NCI-H1694 (cell line): ENCODE measurements at places on chromosomes 5 and 9.
A peak's percentile ranks its signal among the peaks of the same experiment; 100 is the strongest.

DNA sequence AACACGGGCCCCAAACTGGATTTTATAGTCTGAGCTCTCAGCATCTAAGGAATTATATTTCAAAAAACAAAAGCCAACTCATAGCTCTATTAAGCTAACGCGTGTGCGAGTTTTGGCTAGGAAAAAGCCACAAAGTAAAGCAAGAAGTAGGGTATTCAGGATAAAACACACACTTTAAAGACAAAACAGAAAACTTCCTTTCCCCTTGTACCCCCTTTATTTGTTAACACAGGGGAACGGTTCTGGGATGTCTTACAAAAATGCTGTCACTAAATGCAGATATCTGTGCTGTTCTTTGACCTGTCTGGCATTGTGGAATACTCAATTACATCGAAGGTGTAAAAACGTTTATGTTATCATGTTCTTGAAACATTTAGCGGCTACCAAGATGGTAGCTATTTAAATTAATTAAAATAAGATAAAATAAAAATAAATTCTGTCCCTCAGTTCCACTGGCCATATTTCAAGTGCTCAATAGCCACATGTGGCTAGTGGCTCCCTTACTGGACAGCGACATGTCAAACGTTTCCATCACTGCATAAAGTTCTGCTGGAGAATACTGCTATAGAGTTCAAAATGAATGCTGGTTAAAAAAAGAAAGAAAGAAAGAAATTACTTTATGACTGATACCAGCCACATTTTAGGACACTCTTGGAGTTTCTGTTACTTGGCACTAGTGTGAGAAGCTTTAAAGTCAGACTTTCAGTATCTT lies 7.2 kb upstream of the MEF2C start:
- DNase-seq, result no peak

DNA sequence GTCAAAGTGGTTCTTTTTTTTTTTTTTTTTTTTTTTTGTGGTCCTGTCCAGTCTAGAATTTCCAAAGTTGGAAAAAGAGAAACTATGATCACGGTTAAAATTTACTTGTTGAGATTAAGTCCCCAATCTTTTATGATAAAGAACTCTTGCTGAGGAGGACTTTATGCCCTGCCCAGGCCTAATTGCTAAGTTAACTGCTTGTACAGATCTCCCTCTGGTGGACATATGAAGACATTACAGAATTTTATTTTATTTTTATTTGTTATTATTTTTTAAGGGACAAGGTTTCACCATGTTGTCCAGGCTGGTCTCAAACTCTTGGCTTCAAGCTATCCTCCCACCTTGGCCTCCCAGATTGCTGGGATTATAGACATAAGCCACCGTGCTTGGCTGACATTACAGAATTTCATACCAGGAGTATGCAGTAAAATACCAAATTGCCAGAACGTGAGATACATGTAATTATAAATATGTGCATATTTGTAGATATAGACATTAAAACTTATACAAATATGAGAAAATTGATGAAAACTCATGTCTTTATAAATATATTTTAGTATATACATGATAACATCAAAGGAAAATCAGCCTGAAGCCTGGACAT lies 91.2 kb downstream of the RFK start:
- DNase-seq, result peak; percentile 10

DNA sequence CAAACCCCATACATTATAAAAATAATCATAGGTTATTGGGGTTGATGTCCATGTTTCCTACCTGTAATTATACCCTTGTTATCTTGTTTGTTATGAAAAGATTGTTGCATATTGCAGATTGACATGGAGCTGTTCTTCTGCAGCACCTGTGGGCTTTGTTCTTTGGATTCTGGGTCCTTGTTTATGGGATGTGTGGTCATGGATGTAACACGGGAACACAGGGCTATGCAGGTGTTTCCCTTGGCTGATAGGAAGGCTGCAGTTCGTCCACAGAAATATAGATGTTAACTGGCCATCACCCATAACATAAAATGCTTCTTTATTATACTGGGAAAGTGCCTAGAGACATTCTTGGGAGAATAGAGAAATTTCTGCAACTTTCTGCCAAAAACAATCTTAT lies 77.9 kb downstream of the FBXL7 start:
- no peak for DNase-seq

GRCh38 chr9:69276775-69277174 lies 48.2 kb upstream of the ENTREP1 start:
- DNase-seq, result no peak

DNA sequence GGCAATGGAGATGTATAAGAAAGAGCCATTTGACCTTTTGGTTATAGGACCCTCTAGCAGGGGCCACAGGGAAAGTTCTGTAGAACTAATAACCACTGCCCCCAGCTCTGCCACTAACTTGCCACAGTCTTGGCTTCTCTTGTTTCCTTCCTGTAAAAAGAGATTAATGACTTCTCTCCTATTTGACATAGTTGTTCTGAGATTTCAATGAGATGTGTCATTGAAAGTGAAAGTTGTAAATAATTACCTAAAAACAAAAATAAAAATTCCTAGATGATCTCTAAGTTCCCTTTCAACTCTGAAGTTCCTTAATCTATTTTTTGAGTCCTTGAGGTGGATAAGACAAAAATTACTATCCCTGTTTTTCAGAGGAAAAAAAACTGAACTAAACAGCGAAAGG lies 1.4 kb upstream of the KIF12 start:
- DNase-seq, result no peak

GRCh38 chr5:92402956-92403702 lies 1020.0 kb upstream of the ARRDC3 start:
- DNase-seq, result peak; percentile 47

DNA sequence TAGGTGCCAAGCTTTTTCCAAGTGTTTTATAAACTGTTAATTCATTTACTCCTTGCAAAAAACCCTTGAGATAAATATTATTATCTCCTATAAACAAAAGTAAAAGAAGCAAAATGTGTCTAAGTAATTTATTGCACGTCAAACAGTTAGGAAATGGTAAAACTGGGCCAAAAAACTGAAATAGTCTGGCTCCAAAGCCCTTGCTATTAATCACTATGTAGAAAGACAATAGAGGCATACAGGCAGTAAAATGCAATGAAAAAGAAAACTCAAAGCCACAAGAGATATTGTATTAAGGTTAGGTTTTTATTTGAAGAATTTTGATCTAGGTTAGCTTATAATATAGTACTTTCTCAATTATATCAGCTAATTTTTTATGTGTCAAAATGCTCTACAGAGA lies 457.7 kb downstream of the ANXA1 start:
- DNase-seq, result no peak

DNA sequence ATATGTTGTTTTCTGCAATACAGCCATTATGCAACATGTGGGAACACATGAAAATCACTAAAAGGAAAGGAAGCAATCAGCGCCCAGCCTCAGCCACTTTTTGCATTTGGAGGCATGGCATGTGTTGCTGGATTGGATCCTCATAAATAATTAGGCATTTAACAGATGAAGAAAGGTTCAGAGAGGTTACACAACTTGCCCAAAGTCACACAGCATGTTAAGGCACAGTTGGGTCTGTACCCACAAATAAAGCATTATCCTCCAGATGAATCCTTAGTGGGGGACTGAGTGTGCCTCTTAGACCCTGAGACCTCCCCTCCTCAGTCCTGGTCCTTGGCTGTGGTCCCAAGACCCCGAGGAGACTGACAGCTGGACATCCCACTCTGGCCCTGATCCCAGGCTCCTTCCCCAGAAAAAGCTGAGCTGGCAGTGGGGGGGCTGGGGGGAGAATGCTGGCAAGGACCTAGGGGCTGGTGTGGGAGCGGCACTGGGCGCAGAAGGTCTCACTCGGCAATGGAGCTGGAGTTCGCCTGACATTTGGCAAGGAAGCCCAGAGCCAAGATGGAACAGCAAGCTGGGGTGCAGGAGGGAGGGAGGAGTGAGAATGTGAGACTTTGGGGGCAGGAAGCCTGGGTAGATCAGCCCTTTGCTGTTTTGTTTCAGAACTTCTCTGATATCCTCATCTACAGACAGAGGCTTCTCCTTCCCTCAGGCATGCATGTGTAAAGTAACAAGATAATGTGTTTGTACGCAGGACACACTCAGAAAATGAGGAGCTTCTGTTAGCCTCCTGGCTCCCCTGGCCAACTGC lies 6.9 kb upstream of the AKNA start:
- DNase-seq, result no peak

DNA sequence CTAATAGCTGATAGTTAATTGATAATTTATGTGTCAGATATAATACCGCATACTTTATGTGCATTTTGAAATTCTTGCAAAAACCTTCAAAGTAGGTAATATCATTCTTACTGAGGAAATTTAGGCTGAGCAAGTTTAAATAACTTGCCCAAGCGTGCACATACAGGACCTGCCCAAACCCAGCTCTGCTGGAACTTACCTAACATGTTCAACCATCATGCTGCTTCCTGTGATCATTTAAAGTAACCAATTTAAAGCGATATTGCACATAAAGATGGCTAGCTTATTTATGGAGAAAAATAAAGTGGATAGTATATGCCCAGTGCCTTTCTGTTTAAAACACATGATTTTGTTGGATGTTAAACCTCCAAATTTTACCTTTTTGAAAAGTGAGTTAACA lies 4.3 kb downstream of the FAM174A start:
- no peak for DNase-seq

DNA sequence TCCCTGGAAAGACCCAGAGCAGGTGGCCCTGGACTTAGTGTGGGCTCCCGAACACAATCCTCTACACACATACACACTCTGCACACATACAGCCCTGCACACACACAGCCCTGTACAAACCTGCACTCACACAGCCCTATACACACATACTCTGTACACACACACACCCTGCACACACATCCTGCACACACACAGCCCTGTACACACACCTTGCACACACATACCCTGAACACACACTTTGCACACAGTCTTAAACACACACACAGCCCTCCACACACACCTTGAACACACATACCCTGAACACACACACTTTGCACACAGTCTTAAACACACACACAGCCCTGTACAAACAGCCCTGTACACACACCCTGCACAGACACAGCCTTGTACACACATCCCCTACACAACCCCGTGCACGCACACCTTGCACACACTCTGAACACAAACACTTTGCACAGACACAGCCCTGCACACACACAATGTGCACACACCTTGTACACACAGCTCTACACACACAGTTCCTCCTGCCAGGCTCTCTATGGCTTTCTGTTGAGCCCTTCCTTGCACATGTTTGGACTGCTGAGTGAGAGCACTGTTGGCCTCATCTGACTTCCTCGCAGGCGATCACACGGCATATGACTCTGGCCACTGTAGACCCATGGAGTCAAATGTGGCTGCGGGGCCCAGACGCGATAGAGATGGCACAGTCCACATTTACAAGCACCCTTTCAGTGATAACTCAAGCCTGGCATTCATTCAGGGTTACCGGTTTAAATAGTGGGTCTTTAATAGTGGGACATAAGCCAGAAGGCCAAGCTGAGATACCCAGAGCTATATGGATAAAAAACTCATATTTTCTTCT lies 245.7 kb upstream of the IRX1 start:
- no peak for DNase-seq

- DNase-seq, result no peak
Observed at GRCh38 chr5:3598769-3599211, 3.2 kb downstream of the IRX1 start.

DNA sequence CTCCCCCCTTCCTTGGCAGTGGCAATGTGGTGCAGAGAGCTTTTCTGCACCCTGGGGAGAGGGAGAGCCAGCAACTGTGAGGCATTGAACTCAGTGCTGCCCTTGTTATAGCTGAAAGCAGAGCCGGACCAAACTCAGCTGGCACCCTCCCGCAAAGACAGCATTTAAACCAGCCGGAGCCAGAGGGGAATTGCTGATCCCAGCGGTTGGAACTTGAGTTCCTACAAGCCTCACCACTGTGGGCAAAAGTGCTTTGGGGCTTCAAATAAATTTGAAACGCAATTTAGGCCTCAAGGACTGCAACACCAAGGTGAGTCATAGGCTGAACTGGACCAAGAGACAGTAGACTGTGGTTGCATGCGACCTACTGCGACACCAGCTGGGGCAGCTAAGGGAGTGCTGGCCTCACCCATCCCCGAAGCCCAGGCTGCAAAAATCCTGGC lies 207.6 kb upstream of the CDKN2B start:
- DNase-seq, result no peak

DNA sequence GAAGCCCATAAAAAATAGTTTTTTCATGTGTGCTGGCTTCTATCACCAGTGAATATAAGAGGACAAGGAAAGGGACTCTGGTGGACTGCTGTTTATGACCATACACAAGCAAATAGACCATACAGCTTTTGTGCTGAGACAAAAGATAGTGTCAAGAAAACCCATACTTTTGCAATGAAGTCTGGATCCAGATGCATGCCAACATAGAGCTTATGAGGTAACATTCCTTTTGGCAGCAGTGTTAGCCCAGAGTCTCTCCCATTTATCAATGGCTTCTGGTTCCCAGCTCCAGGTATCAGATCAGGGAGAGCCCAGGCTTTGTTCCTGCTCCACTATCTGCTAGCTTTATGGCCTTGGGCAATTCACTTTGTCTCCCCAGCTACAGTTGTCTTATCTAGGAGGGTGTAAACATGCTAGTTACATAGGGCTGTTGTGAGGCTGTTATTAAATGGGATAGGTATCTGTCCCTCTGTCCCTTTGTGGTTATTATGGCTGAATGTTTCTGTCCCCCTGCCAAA lies 55.6 kb downstream of the CCDC192 start:
- no peak for DNase-seq

- no peak for DNase-seq
Observed at GRCh38 chr5:12659686-12660085, 755.4 kb upstream of the CTNND2 start.
